ENCODE measurements at places on chromosomes 4 and X. TPM values are rescaled to one million over a fixed set of nuclear protein-coding genes. Genes with fewer than 3 reads are reported as not detected.

STBD1 gene
- 15.8 TPM for total RNA-seq

CYBB gene
- 0.05 TPM for total RNA-seq

KCND1 gene
- 0.10 TPM for total RNA-seq

ATP10D gene
- total RNA-seq: 35.9 TPM

ITIH6 gene
- total RNA-seq: not detected

NUP62CL gene
- not detected for total RNA-seq

NAA15 gene
- total RNA-seq: 43.1 TPM

TLR8 gene
- total RNA-seq: not detected

CLDN34 gene
- total RNA-seq: not detected

RNF150 gene
- 1.5 TPM for total RNA-seq
